ENCODE measurements at places on chromosomes 4 and X.

DNA sequence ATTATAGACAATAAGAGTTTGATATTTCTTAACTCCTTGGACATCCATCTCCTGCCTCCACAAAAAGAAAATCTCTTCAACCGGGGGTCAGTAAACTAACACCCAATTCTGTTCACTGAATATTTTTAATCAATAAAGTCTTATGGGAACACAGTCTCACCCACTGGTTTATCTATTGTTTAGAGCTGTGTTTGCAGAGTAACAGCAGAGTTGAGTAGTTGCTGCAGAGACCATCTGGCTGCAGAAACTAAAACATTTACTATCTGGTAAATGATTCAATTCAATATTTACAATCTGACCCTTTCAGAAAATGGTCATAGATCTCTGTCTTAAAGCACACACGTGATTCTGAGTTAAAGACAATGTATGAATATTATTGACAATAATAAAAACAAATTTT is 94.0 kb downstream of the TMA16 start:
- DNase-seq = no peak

DNA sequence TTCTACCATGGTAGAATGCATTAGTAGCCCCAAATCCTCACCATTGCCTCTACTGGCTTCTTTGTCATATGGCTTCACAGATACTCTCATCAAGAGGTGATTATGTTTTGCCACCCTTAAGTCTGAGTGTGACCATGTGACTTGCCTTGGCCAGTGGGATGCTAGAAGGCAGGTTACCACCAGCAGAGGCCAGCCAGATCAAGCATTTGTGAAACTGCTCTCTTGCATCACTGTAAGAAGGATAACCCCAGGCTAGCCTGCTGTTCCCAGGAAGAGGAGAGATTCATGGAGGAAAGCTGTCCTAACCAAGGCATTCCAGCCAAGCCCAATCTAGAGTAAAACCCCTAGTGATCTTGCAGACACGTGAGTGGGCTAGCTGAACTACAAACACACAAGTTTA is 46.8 kb downstream of the USP46 start:
- no peak for DNase-seq

DNA sequence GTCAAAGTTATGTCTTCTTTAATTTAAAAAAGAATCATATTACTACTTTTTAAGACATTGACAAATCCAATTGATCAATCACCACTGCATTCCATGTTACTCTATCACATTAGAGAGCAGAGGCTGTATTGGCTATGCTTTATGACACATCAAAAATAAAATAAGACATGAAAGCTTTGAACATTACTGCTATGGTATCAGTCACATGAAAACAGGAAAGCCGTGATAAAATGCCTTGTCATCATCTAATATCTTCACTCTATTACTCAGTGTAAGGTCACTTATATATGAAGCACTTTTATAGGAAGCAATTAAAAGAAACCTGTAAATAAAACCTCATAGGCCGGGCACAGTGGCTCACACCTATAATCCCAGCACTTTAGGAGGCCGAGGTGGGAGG is 27.7 kb upstream of the CEP135 start:
- DNase-seq = no peak

- DNase-seq = no peak
Observed at GRCh38 chr4:127624173-127624572, 8.6 kb upstream of the INTU start.

DNA sequence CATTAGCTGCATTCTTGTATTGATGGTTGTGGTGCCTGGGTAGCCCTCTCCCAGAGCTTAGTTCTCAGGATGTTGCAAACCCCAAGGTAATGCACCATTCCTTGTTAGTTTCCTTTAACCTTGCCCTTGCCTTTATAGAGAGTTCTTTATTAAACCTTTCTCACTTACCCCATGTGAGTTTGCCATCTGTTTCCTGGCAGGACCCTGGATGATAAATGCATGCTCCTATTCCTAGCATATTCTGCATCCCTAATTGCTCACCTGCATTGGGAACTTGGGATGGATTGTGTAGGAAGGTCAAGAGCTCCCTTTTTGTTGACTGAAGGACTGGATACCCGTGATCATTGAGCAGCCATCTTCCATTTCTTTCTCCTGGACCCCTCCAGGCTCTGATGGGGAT is 59.9 kb upstream of the AP1S2 start:
- DNase-seq = no peak
